IMR-90 (cell line): ENCODE measurements at places on chromosomes 12 and 14. TPM values are rescaled to one million over a fixed set of nuclear protein-coding genes. Genes with fewer than 3 reads are reported as not detected.

Gene DAO
- not detected in 2 replicates for total RNA-seq

Gene CPNE6
- not detected in 2 replicates for total RNA-seq

Gene GPX2
- not detected in 2 replicates for total RNA-seq

Gene SYNJ2BP
- total RNA-seq, result 24.7 and 25.5 TPM in 2 replicates

Gene IQSEC3
- not detected in 2 replicates for total RNA-seq

Gene KRT2
- total RNA-seq, result not detected in 2 replicates

Gene OVCH1
- total RNA-seq, result under 0.01 and 0.18 TPM in 2 replicates

Gene KCNA1
- total RNA-seq, result not detected in 2 replicates

Gene PRMT5
- 92.2 and 99.3 TPM in 2 replicates for total RNA-seq

GRCh38 chr12:109197327-109197726, 80.9 kb downstream of the ACACB start:
- DNase-seq, result no peak
- H3K27me3 ChIP-seq, result no peaks in the 10 kb centered on the region
- peaks cover 2% of the 10 kb centered on the region; the same call in 1 of the 2 replicates for H3K4me1 ChIP-seq
- no peak overlapping the region for H3K27ac ChIP-seq

DNA sequence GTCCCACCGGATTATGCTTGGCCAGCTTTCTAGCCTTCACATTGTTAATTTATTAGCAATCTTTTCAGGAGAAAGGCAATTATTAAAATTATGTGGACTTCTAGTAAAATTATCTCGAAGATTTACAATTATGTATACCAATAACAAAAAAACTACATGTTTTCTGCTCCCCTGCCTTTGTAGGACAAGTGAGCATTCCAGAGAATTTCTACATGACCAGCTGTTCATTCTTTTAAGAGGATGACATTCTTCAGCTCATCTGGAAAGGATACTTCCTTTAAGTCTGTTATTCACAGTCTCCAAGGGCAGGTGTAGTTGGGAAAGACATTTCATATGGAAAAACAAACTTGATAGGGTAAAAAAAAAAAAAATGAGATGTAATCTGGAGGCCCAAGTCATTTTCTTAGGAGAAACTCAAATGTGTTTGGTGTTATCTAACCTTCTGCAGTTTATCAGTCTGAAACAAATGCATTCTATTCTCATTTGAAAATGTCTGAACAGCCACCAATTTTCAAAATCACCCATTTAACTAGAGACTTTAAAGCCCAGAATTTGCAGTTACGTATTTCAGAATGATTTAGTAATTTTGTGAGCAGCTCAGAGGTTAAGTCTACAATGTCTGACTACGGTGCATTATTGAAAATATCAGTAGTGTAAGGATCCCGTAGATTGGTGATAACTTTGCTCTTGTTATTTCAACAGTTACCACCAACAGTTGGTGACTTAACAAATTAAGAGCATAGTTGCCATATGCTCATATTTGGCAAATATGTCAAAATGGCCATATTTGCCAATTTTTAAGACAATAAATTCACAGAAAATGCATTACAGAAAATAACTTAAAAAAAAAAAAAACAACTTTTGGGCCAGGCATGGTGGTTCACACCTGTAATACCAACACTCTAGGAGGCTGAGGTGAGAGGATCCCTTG, 1.8 kb upstream of the PHLDA1 start:
- peaks cover 21% of the 10 kb centered on the region for H3K36me3 ChIP-seq
- H3K4me3 ChIP-seq, result peak overlapping the region; percentile 59
- no peaks in the 10 kb centered on the region for H3K27me3 ChIP-seq
- DNase-seq, result peak; percentile 64
- H3K27ac ChIP-seq, result peak overlapping the region; percentile 92

- no peak overlapping the region for H3K27ac ChIP-seq
- no peak overlapping the region for H3K4me3 ChIP-seq
- no peaks in the 10 kb centered on the region for H3K27me3 ChIP-seq
- H3K4me1 ChIP-seq, result no peaks in the 10 kb centered on the region
- DNase-seq, result no peak
Observed at GRCh38 chr14:81716953-81717352, 183.3 kb upstream of the SEL1L start.

DNA sequence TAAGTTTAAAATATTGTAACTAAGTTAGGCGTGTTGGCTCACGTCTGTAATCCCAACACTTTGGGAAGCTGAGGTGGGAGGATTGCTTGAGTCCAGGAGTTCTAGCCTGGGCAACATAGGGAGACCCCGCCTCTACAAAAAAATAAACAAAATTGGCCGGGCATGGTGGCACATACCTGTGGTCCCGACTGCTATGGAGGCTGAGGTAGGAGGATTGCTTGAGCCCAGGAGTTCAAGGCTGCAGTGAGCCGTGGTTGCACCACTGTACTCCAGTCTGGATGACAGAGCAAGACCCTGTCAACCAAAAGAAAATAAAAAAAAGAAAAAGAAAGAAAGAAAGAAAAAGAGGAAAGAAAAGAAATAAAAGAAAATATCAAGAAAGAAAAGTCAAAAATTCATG, 72.5 kb downstream of the TSPAN11 start:
- no peak overlapping the region for H3K4me3 ChIP-seq
- no peak for DNase-seq
- H3K27me3 ChIP-seq, result peaks cover 1% of the 10 kb centered on the region; the same call in 1 of the 2 replicates
- H3K36me3 ChIP-seq, result no peaks in the 10 kb centered on the region
- H3K27ac ChIP-seq, result no peak overlapping the region
- peaks cover 15% of the 10 kb centered on the region for H3K4me1 ChIP-seq
